ENCODE measurements at places on chromosomes 3 and 15.

DNA sequence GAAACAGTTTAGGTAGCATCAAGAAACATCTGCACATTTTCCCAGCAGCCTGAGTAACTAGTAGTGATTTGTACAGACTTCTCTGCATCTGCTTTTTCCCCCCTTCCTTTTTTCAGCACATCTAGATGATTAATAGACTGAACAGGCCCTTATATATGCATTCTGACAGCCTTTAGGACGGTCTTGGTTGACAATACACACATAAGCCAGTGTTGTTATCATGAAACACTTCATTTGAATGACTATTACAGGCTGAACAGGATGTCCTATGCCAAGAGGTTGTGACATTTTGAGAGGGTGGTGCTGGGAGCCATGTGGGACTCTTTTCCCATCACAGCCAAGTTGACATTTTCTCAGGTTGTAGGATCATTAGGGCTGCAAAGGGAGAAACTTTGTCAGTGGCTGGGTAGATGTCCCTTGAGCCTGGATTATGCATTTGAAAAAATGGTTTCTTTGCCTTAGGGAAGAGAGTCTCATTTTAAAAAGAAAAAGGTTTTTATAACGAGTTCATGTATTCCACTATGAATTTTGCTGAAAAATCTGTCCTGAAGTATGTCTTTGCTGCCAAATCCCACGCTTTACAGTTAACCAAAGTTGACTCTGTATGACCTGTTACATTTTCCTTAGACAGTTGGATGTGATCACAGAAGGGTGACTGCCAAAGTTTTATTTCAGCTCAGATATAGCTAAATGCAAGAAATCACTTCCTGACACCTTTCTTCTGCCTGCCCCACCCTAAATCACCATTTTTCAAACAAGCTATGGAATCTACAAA, 73.7 kb downstream of the FILIP1L start:
- no peak for DNase-seq

DNA sequence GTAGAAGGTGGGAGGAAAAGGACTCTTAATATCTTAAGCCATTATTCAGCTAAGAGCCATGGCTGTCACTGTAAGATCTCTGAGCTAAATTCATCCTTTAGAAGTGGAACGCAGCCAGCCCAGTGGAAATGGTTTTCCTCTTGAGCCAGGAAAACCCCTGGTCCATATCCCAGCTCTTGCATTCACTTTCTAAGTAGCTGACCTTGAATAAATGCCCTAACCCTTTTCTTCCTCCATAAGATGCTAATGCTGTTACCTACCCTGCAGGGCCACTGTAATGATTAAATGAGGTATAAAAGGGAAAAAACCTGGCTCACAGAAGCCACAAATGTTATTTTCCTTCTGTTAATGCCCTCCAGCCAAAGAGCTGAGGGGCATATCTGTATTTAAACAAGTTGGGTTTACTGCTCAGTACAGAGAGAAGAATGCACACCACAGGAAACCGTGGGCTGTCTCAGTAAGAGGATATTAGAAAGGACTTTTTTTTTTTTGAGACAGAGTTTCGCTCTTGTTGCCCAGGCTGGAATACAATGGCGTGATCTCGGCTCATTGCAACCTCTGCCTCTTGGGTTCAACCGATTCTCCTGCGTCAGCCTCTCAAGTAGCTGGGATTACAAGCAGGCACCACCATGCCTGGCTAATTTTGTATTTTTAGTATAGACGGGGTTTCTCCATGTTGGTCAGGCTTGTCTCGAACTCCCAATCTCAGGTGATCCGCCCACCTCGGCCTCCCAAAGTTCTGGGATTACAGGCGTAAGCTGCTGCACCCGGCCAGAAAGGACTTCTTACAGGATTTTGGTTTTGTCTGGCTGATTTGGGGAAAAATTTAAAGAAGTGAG, 6.8 kb downstream of the UBL7 start:
- DNase-seq, result no peak

GRCh38 chr3:31252216-31253185, 280.2 kb upstream of the STT3B start:
- no peak for DNase-seq

DNA sequence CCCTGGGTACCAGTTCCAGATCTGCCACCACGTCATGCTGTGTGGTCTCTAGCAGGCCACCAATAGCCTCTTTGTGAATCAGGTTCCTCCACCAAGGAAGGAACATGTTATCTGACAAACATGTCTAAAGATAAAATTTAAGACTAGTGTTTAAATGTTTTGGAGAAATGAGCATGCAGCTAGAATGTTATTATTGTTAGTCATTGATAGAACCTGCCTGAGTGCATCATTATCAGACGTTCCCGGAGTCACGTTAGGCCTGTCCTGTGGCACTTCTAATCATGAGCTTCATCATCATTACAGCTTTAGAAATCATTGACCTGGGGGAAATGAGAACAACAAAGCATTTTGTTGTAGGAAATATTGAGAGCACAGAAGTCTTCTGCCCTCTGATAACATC, 58.9 kb upstream of the FURIN start:
- no peak for DNase-seq

DNA sequence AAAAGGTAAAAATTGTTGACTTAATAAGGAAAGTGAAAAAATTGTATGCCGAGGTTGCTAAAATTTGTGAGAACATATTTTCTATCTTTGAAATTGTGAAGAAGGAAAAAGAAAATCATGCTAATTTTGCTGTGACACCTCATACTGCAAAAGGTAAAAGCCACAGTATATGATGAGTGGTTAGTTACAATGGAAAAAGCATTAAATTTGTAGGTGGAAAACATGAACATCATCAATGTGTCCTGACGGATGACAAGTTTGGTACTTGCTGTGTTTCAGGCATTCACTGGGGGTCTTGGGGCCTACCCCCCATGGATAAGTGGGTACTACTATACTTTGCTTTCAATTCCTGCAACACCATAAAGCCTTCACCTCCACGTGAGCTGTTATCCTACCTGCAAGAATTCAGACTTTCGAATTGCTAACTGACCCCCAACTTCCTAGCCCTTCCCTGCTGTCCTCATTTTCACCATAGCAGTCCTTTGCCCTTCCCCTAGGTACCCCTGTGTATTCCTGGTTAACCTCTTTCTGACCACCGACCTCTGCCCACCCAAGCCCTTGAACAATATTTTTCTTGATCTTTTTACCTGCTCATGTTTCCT, 62.4 kb downstream of the RAB7A start:
- DNase-seq, result no peak

- DNase-seq, result no peak
These were observed 157.7 kb downstream of the THSD4 start for GRCh38 chr15:71272932-71273331.

DNA sequence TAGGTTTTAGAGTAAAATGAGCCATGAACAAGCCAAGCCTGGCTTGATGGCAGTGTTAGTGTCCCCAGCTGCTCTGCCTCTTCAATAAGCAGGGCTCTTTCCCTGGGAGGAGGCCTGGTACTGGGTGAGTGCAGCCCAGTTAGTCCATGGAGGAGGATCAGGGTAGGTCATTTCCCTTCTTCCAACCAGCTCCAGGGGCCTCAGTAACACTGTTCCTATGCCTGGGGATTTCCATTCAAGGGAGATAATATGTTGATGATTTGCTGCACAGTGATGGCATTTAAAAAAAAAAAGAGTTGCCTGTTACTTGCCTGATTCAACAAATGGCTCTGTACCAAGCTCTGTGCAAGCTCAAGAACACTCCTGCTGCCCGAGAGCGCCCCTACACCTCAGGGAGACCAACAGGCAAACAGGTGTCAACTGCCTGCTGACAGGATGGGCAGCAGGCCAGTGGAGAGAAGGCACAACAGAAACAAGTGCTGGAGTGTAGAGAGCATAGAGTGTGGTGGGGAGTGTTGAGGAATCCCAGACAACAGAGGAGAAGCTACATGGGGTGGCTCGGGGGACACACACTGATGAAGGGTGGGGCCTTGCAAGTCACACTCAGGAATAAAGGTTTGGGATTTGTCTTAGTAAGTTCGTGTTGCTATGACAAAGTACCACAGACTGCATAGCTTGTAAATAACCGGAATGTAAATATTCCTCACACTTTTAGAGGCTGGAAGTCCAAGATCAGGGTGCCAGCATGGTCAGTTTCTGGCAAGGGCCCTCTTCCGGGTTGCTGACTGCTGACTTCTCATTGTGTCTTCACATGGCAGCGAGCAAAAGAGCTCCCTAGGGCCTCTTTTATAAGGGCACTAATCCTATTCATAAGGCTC, 78.6 kb upstream of the PXYLP1 start:
- no peak for DNase-seq

All from activated CD8-positive, alpha-beta memory T cell treated with anti-CD3 and anti-CD28 coated beads for 1 hour (primary cell).